ENCODE measurements at places on chromosomes 5 and 9.

- DNase-seq = peak; percentile 85
These were observed 40.3 kb upstream of the CDKN2AIPNL start for GRCh38 chr5:134451936-134452505.

GRCh38 chr9:91882627-91883026, 67.4 kb downstream of the ROR2 start:
- no peak for DNase-seq

GRCh38 chr9:133529457-133529856, 4.7 kb upstream of the MYMK start:
- DNase-seq = no peak

DNA sequence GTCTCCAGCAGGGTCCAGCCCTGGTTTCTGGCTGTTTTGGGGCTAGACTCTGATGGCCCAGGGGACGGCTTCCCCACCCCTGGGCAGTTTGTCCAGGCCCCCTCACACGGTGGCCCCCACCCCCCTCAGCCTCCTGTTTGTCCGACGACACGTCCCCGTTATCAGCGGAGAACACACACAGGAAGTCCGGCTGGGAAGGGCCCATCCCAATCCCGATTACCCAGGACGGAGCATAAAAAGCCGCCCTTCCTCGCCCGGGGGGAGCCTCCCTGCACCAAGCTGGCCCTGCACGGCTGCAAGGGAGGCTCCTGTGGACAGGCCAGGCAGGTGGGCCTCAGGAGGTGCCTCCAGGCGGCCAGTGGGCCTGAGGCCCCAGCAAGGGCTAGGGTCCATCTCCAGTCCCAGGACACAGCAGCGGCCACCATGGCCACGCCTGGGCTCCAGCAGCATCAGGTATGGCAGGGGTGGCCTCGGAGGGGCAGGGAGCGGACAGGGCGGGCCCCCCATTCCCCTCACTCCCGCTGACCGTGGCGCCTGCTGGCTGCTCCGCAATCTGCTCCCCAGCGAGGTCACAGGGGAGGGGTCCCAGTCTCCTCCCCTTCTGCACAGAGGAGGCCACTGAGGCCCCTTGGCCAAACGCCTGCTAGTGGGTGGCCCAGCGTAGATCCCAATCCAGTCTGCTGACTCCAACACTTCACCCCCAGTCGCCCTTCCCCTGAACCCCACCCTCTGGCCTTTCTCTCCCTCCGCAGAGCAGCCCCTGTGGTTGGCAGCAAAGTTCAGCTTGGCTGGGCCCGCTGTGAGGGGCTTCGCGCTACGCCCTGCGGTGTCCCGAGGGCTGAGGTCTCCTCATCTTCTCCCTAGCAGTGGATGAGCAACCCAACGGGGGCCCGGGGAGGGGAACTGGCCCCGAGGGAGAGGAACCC, at the start of gene EGFL7:
EGFL7 (plus strand) TSS at position 261 of the 926 bp plus-strand sequence. CDS start 5,367 bp downstream, outside the sequence.
- DNase-seq = peak; percentile 52

GRCh38 chr9:38074441-38074961, 5.5 kb upstream of the SHB start:
- peak; percentile 56 for DNase-seq

- no peak for DNase-seq
These were observed 295.5 kb downstream of the ZSWIM6 start for GRCh38 chr5:61627531-61627930.

DNA sequence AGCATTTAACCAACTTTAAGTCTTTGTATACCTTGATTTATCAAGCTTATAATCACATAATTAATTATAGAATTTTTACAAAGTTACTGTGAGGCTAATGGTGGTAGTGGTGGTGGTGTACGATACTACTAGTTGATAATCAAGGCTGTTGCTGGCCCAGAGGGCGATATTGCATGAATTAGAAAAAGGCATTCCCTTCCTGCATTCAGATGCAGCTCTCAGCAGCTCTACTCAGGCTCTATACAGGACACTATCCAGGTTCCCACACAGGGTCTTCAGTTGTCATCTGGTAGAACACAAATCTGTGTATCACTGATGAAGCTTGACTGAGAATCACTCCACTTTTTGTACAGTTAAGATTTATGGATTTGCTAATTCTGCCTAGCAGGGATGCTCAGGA, 562.8 kb upstream of the C9orf72 start:
- DNase-seq = no peak

- DNase-seq = no peak
These were observed 12.9 kb downstream of the ZNF618 start for GRCh38 chr9:113888976-113889375.

GRCh38 chr5:55638455-55638854, 73.7 kb downstream of the SLC38A9 start:
- DNase-seq = peak; percentile 42

- no peak for DNase-seq
These were observed 15.2 kb upstream of the TGFBI start for GRCh38 chr5:136013559-136013958.

DNA sequence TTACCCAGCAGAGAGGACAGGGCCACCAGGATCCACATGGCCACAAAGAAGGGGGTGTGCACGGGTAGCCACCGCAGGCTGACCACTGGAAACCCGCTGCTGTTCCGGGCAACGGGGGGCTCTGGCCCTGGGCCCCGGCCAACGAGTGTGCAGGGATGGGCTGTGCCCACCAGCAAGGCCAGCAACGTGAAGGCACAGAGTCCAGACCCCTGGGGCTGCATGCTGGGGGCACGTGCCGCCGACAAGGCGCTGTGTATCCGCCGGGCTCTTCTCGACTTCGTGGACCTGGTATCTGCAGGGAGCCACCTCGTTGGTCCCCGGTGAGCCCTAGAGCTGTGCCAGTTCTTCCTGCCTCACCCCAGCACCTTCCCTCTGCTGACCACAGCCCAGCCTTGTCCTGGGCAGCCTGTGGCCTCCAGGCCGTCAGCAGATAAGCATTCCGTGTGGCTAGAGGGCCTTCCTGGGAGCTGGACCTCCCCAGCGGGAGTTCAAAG, 42.2 kb upstream of the CEP72 start:
- no peak for DNase-seq

DNA sequence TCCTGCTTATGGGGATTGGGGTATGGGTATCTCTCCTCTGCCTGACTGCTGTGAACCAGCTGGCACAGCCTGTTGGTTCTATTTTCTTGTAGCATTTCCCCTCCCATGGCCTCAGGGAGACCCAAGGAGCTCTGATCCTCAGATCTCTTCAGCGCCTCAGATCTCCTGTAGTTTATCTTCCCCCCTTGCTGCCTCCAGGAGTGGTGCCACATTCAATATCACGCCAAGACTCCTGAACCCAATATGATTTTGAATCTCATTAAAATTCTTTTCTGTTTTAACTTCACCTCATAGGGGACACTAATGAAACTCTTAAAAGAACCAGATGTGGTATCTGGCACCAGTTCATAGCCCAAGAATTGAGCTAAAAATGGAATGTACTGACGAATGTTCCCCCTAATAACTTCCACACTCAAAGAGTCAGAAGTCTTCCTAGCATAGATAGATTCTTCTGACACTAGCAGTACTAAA, 59.6 kb upstream of the LIFR start:
- no peak for DNase-seq

GRCh38 chr5:139205586-139205985, 7.4 kb upstream of the SIL1 start:
- DNase-seq = no peak

- DNase-seq = no peak
These were observed 184.9 kb upstream of the NFIB start for GRCh38 chr9:14498824-14499223.

- no peak for DNase-seq
These were observed 508 bp upstream of the NME5 start for GRCh38 chr5:138139781-138140090.

- no peak for DNase-seq
These were observed 166.9 kb downstream of the CDC42SE2 start for GRCh38 chr5:131430794-131431193.

- no peak for DNase-seq
These were observed 149.5 kb upstream of the PHYKPL start for GRCh38 chr5:178381921-178382695.

GRCh38 chr5:140321796-140322195, 18.9 kb upstream of the PFDN1 start:
- DNase-seq = no peak

- DNase-seq = no peak
These were observed 466.6 kb upstream of the DAB2 start for GRCh38 chr5:39891376-39891775.

GRCh38 chr5:6291961-6292360, 86.4 kb downstream of the MED10 start:
- DNase-seq = no peak

- no peak for DNase-seq
These were observed 75.3 kb downstream of the HMGCR start for GRCh38 chr5:75412111-75412990.

GRCh38 chr9:72025906-72026305, 34.5 kb downstream of the C9orf57 start:
- DNase-seq = no peak

GRCh38 chr5:108639366-108639765, 108.3 kb upstream of the FER start:
- DNase-seq = peak; percentile 44

- no peak for DNase-seq
These were observed 1881.5 kb downstream of the EFNA5 start for GRCh38 chr5:105789246-105789645.

- no peak for DNase-seq
These were observed 5.3 kb upstream of the OTP start for GRCh38 chr5:77643654-77644370.

DNA sequence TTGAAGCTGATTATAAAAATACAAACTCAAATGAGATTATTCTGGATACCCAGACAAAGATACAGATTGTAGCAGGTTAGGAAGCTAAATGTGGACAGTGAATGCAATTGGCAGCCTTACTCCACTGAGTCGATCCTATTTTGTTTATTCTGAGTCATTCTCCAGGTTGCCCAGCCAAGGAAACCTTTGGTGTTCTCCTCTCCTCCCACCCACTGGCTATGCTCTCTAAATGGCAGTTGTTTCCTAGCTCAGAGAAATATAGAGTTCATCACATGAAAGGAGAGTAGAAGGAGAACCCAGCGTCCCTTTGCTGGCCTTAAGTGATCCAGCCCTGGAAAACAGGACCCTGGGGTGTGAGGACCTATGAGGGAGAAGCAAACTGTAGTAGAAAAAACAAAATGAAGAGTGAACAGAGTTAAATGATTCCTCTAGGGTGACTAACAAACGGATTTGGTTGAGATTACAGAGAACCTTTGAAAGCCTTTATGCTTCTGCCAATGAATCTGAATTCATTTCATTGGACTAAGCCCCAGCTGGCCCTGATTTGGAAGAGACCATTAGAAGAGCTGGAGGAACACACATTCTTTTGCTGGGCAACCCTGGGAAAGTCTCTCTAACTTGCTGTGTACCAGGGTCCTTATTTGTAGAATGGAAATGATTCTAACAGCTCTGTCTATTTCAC, 95.1 kb downstream of the BRINP1 start:
- no peak for DNase-seq

GRCh38 chr5:120454094-120454798, 9.9 kb upstream of the PRR16 start:
- peak; percentile 44 for DNase-seq

DNA sequence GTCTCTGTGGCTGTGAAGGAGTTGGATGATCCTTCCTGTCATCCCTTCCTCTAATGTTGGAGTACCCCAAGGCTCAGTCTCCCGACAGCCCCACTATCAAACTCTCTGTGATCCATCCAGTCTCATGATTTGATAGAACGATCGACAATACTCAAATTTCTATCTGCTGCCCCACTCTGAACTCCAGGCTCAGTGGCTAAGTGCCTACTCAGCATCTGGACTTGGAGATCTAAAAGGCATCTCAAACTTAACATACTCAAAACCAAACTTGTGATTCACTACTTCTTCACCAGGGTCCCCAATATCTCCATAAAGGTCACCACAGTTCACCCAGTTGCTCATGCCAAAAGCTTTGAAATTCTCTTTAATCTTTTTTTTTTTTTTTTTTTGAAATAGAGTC, 15.1 kb upstream of the STRBP start:
- no peak for DNase-seq

- no peak for DNase-seq
These were observed 1.9 kb downstream of the PCBD2 start for GRCh38 chr5:134906811-134907210.

DNA sequence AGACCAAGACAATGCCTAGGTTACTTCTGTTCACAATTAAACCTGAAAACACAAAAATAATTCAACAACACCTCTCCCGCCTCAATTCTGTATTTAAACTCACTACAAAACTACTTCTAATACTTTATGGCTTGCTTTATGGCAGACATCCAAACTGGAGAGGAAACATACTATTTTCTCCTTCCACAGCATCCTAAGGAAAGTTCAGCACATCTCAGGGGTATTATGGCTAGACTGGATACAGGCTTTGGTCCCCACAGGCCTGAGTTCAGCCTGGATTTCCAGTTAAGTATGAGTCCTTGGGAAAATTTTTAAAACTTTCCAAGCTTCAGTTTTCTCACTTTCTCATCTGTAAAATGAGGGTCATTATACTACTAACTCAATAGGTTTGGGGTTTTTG, 480.2 kb downstream of the CAAP1 start:
- DNase-seq = no peak

DNA sequence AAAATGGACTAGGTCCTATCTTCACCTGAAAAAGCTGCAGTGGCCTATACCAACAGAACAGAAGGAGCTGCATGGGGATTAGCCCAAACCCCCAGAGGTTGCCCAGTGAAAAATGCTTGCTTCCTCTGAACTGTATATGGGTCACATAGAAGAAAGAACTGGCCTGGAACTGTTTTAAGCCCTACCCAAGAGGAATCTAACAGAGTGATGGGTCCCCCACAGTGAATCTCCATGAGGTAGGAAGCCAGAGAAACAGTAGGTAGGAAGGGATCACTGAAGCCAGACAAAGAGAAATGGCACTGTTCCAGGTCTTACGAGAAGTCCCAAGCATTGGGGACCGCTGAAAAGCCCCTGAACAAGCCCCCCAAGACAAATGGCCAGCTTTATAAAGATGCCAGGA, 28.8 kb upstream of the TRIM32 start:
- DNase-seq = no peak

- no peak for DNase-seq
These were observed 375.7 kb upstream of the PRR16 start for GRCh38 chr5:120088412-120088811.

Measured in cardiac muscle cell (in vitro differentiated cells and primary cell).